ENCODE measurements at places on chromosomes 11 and 22.

- no peak for DNase-seq
These were observed 245.8 kb downstream of the KIRREL3 start for GRCh38 chr11:126754591-126755426.

DNA sequence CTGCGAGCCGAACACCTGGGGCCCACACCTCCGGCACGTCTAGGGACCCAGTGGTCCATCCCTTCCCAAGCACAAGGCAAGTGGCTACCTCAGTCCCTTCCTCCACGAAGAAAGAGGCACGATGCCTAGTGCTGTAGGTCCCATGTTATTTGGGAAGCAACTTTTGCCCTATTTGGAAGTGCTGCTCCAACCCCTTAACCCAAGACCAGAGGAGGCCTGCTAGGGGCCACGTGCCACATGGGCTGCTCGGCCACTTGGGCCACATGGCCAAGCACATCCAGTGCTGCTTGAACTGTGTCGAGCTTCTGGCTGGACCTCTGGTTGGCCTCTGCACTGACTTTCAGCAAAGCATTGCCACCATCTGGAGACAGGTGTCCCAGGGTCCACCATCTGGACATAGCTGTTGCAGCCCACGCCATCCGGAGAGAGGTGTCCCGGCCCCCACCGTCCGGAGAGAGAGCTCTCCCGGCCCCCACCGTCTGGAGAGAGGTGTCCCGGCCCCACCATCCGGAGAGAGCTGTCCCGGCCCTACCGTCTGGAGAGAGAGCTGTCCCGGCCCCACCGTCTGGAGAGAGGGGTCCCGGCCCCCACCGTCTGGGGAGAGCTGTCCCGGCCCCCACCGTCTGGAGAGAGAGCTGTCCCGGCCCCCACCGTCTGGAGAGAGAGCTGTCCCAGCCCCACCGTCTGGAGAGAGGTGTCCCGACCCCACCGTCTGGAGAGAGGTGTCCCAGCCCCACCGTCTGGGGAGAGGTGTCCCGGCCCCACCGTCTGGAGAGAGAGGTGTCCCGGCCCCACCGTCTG lies 6.5 kb upstream of the B4GALNT4 start:
- DNase-seq = no peak

GRCh38 chr22:17570851-17571631 lies 7.7 kb downstream of the SLC25A18 start:
- no peak for DNase-seq

GRCh38 chr11:61007956-61008896 lies 36.7 kb downstream of the CD6 start:
- no peak for DNase-seq

DNA sequence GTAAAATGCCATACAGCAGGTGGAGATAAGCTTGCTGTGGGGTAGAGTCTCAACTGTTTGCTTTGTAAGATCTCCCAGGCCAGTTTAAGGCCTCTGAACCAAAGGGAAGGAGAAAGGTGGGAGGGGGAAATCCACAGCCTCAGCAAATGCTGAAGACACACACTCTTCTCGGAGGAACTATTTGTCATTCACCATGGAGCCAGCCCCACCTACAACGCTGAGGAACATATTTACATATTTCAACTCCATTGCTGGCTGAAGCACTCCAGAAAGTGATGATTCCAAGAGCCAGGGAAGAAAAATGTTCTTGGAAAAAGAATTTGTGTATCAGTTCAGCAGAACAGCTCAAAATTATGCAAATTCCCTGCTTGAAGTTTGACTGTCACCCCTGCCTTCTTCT lies 6.5 kb downstream of the TENM4 start:
- no peak for DNase-seq

- DNase-seq = no peak
These were observed 5.9 kb downstream of the MTMR2 start for GRCh38 chr11:95918056-95918455.

DNA sequence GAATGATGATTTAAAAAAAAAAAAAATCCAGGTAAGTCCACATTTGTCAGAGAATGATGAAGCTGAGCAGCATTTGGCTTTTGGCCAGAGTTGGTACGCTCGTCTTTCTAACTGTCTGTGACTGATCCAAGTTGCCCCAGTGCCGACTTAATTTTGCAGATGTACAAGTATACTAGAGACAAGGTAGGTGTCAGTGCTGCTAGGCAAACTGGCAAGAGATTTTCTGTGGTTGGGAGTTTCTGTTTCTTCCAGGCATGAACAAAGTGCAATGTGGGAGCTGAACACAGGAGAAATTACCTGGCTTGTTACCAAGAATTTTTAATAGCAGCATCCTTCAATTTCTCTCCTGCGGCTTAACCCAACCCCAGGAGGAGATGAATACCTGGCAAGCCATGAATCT lies 307.7 kb downstream of the BUD13 start:
- DNase-seq = no peak

Measured in activated CD4-positive, CD25-positive, alpha-beta regulatory T cell (primary cell).